Activated CD4-positive, alpha-beta T cell treated with anti-CD3 and anti-CD28 coated beads for 48 hours (primary cell): ENCODE measurements at places on chromosomes 2 and 18.

- no peak for DNase-seq
These were observed 33.0 kb downstream of the REEP1 start for GRCh38 chr2:86304416-86304815.

- DNase-seq = peak; percentile 41
These were observed 6.0 kb downstream of the ANKRD44 start for GRCh38 chr2:197304556-197305011.

- DNase-seq = no peak
These were observed 120.2 kb downstream of the FEZ2 start for GRCh38 chr2:36477746-36478145.

DNA sequence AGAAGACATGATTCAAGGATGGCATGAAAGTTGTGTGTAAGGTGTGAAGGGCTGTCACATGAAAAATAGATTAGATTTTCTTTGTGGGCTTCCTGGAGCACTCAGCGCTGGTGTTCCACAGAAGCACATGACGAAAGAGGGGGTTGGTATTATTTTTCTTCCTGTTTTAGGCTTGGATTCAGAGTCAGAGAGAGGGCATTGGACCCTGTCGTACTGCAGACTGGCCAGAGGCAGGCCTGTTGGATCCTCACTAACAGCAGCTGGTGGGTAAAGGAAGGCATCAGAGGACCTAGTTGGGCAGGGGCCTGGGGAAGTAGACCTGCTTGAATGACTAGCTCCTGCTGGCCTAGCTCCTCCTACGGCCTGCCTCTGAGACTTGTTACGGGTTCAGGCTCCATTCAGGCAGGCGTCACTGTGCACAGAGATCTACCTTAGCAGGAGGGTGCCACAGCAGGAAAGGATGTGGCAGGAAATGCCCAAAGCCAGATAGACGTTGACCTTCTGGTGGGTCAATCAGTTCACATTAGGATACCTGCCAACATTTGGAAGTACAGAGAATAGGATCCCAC lies 13.1 kb downstream of the CTLA4 start:
- DNase-seq = no peak

DNA sequence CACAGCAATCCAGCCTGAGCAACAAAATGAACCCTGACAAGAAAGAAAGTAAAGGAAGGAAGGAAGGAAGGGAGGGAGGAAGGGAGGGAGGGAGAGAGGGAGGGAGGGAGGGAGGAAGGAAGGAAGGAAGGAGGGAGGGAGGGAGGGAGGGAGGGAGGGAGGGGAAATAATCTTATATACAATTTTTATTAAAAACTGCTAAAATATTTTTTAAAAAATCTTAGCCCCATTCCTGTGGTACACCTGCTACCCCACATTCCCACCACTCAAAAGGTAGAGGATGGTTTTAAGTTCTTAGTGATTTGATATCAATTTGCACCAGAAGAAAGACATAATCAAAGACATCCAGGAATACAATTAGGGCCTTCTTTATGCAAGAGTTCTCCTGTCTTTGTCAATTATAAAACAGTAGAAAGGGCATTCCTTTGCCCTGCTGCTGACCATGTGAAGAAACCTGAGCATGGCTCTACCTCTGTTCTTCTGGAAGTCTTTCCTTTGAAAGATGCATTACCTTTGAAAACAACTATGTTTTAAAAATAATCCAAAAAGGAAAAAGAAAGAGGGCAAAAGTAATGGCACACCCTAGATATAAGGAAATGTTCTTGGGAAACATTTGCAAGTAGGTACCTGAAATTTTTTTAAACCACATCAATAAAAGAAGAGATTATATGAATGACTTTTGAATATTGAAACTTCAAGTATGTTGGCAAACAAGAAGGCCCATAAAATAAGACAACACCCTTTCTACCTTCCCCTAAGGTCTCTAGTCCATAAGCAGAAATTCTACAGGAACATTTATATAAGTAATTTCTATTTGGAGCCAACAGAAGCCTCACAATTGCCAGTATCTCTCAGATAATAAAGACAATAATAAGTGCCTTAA lies 33.7 kb upstream of the ACVR2A start:
- no peak for DNase-seq

DNA sequence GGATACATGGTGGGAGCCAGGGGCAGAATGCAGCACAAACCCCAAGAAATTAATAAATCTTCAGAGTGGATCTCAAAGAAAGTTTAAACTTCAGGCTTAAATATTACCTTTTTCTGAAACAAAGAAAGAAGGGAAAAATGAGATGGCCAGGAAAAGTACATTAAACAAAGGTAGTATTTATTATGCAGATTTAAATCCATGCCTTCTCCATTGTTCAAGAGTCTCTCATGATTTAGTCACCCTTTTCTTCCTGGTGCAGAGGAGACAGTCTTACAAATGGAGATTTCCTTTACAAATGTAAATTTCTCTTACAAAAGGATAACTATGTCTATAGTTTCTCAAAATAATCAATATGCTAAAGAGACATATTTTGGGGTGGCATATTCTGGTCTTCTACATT lies 33.4 kb upstream of the PPM1B start:
- DNase-seq = no peak

DNA sequence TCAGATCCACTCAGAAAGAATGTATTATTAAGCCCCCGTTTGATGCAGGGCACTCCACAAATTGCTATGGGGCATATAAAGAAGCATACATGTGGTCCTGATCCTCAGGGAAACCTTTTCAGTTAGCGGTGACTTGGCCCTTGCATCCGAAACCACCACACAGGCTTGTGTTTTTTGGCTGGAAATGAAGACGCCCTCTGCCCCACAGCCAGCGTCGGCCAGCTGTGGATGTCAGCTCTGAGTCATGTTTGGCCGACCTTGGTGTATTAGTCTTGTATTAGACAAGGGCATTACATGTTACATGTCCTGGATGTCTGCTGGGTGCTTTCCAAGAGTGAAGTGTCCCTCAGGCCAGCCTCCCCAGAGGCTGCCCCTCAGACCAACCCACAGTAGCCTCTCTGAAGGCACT lies 107.6 kb upstream of the MAP3K20 start:
- no peak for DNase-seq

- DNase-seq = peak; percentile 18
These were observed 70.8 kb downstream of the INPP4A start for GRCh38 chr2:98515250-98515991.

DNA sequence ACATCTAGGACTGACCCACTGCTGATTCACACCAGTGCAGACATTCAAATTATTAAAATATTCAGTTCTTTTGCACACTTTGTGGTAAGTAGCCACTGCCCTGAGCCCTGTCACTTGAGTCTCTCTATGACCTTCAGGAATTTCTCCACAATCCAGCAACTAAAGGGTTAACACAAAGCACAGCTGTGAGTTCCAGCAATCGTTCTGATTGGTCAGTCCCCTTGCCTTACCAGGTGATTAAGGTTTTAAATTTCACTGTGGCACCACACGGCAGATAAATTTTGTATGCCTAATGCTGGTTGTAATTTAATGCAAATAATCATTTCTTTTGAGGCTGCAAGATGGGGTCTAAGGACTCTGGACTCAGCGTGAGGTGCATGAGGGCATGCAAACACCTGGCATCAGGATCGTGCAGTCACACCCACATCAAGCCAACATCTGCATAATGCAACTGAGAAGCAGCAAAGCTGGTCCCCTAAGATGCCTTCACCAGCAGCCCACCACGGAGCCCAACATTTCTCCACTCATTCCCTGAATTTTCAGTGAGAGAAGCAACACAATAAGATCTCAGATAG lies 36.6 kb downstream of the SLC14A1 start:
- no peak for DNase-seq

DNA sequence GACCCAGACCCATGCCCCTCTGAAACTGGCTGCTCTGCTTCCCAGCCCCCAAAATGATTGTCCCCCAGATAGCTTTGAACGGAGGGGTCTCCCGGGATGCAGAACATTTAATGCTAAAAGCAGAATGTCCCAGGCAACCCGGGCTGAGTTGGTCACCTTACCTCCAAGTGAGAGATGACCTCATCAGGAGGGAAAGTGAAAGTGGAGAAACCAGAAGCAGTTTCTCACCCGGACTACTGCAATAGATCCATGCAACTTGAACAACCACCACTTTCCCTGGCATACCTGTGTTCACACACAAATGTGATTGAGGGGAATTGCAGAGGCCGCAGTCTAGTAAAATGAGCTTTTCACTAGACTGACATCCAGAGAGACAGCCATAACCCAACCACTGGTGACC lies 75.3 kb upstream of the NPAS2 start:
- DNase-seq = no peak

DNA sequence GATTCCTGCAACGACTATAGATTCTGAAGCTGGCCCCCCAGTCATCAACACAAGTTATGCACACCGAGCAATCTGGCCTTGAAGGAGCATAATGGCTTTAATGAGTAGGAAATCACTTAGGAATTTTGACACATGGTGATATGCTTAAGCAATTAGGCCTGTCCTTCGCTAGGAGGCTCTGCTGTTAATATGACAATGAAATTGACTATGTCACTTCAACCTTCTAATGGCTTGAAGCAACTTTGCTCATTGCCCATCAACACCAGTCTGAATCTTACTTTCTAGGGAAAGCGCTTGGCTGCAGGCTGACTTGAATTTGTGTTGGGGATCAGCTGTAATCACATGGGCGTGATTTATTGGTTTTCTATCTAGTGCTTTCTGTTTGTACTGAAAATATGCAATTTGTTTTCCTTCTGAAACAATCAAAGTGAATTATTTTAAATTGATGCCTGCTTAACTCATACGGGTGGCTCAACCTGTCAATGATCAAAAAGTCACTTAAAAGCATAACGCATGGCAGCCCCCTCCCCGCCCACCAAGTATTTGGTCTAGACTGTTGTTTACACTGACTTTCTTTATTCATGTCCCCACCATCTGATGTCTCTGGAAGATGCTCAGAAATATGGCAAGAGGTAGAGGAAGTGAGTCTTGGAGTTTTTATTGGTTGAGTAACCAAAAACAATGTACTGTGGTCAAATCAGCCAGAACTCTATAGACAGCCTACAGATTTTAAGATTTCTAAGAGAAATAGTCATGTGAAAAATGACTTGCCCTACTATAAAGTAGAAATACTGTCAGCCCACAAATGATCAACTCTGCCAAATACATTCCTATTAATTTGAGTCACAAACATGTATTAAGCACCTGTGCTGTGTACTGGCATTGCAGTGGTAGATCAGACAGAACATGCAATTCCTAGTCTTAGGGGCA lies 344.9 kb downstream of the RBM43 start:
- DNase-seq = no peak
